Uterus (tissue), 4 donors: ENCODE measurements at places on chromosomes 6 and 20. TPM values are rescaled to one million over a fixed set of nuclear protein-coding genes. Genes with fewer than 3 reads are reported as not detected.
A peak's percentile ranks its signal among the peaks of the same experiment; 100 is the strongest.

DNA sequence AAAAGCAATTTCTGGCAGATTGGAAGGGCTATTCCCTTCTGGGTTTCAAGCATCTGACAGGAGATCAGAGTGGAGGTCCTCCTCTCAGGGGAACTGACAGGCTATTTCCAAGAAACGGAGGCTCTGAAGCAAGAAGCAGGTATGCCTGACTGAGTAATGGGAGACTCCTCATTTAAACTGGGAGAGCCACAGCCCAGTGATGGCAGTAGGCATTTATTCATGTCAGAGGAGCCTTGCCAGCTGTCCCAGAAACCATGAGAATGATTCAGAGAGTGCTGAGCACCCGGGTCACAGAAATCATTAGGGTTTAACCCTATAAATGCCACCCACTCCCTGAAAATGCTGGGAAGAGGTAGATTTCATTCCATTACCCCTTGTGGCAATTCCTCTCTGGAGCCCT is 247.5 kb upstream of the RNF217 start:
- no peaks in the 10 kb centered on the region for H3K4me1 ChIP-seq
- H3K27me3 ChIP-seq = no peaks in the 10 kb centered on the region
- H3K4me3 ChIP-seq = no peak overlapping the region
- no peak overlapping the region for H3K27ac ChIP-seq
- DNase-seq = no peak

DNA sequence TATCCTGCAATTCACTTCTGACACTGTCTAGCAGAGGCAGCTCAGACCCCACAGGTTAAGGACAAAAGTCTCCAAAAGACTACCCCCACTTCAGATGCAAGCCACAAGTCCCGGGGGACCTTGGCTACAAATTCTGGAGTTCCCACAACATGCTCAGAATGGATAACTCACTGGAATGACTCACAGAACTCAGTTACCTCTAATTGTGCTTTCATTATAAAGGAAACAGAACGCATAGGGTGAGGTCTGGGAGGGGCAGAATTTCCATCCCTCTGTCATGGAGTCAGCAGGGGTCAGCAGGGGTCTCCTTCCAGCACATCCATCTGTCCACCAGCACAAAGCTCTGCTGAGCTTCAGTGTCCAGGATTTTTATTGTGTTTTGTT is 184.2 kb downstream of the CDH4 start:
- H3K27ac ChIP-seq = no peak overlapping the region
- H3K4me1 ChIP-seq = no peaks in the 10 kb centered on the region
- no peak for DNase-seq

The KIAA0408 gene
- total RNA-seq = 2.3 TPM

The MED23 gene
- total RNA-seq = 34.5 TPM

GRCh38 chr6:21831521-21832291 is 238.2 kb downstream of the SOX4 start:
- H3K27ac ChIP-seq = peak overlapping the region; percentile 72
- H3K4me3 ChIP-seq = peak overlapping the region; percentile 7
- H3K36me3 ChIP-seq = no peaks in the 10 kb centered on the region
- H3K27me3 ChIP-seq = no peaks in the 10 kb centered on the region
- H3K4me1 ChIP-seq = no peaks in the 10 kb centered on the region
- peak; percentile 34 for DNase-seq

DNA sequence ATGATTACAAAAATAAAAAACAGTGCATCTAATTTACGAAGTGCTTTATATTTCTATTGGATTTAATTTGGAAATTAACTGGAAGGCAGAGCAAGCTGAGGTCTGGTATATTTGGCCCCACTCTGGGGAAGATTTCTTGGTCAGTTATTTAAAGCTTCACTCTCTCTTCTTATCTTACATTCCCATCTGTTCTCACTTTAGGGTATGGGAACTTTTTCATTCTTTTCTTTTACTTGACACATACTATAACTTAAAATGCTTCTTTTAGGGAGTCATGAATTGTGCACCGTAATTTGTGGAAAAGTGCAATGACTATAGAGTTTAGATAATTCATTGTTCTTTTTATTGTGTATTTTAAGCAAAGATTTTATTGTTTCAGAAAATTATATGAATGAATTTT is 170.4 kb downstream of the BCKDHB start:
- H3K36me3 ChIP-seq = no peaks in the 10 kb centered on the region
- no peak for DNase-seq
- H3K4me3 ChIP-seq = no peak overlapping the region
- H3K27me3 ChIP-seq = no peaks in the 10 kb centered on the region
- no peak overlapping the region for H3K27ac ChIP-seq
- H3K4me1 ChIP-seq = no peaks in the 10 kb centered on the region

GRCh38 chr20:18172379-18172778 is 34.7 kb downstream of the KAT14 start:
- no peak for DNase-seq
- H3K27me3 ChIP-seq = no peaks in the 10 kb centered on the region
- no peaks in the 10 kb centered on the region for H3K36me3 ChIP-seq

GRCh38 chr20:44028868-44029847 is 114.5 kb downstream of the TOX2 start:
- H3K27ac ChIP-seq = no peak overlapping the region
- H3K4me1 ChIP-seq = no peaks in the 10 kb centered on the region
- no peaks in the 10 kb centered on the region for H3K27me3 ChIP-seq
- no peak overlapping the region for H3K4me3 ChIP-seq
- no peaks in the 10 kb centered on the region for H3K36me3 ChIP-seq
- DNase-seq = no peak

DNA sequence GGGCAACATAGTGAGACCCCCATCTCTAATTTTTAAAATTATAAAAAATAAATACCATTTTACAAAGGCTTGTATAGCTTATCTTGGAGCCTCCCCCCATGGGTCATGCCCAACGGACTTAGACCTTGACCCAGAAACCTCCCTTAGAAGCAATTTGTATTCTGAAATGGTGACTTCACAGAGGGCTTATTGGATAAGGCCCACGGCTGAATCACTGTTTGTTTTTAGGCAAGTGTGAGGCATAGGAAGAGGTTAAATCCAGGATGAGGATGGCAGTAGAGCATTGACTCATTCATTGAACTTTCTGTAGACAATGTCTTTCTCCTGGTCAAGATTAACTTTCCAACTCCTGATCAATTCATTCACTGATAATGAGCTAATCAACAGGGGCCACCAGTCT is 6.2 kb upstream of the SNAI1 start:
- no peak overlapping the region for H3K4me3 ChIP-seq
- no peak for DNase-seq
- no peak overlapping the region for H3K27ac ChIP-seq
- no peaks in the 10 kb centered on the region for H3K4me1 ChIP-seq
- no peaks in the 10 kb centered on the region for H3K27me3 ChIP-seq

GRCh38 chr6:147176795-147177194 is 27.4 kb upstream of the STXBP5 start:
- H3K27ac ChIP-seq = no peak overlapping the region
- H3K27me3 ChIP-seq = no peaks in the 10 kb centered on the region
- H3K36me3 ChIP-seq = no peaks in the 10 kb centered on the region
- no peak overlapping the region for H3K4me3 ChIP-seq
- DNase-seq = no peak

GRCh38 chr6:3561725-3562124 is 104.9 kb upstream of the SLC22A23 start:
- H3K27ac ChIP-seq = no peak overlapping the region
- no peaks in the 10 kb centered on the region for H3K4me1 ChIP-seq
- no peak overlapping the region for H3K4me3 ChIP-seq
- DNase-seq = no peak
- no peaks in the 10 kb centered on the region for H3K36me3 ChIP-seq

DNA sequence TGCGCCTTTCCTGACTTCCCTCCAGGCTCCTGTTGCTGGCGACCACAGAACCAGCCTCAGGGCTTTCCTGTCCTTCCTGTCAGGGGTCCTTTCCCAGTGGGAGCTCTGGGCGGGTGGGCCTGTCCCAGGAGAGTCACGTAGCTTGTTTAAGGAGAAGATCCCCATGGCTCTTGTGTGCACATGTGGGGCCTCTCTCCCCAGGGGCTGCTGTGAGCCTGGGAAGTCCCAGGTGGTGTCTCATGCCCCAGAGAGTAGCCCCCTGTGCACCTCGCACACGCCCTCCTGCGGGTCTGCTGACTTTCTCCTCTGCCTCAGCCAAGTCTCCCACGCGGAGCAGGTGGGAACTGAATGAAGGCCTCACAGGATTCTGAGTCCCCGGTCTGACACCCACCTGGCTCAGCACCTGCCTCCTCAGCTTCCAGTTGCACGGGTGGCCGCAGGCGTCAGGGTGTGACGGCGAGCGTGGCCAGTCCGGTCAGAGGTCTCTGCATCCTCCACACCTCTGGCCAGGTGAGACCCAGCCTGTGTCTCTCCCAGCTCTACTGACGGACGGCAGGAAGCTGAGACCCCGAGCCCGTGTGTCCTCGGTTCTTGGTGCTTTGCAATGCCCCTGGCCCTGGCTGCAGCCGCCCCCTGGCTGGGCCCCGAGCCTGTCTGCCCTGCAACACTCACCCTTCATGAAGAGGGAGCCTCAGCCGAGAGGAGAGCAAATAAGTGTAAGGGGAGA is 5.6 kb upstream of the NKAIN4 start:
- H3K4me1 ChIP-seq = no peaks in the 10 kb centered on the region
- no peak overlapping the region for H3K4me3 ChIP-seq
- DNase-seq = no peak
- H3K27ac ChIP-seq = no peak overlapping the region
- no peaks in the 10 kb centered on the region for H3K36me3 ChIP-seq
- peaks cover 11% of the 10 kb centered on the region for H3K27me3 ChIP-seq

- no peak overlapping the region for H3K4me3 ChIP-seq
- no peak for DNase-seq
- no peaks in the 10 kb centered on the region for H3K36me3 ChIP-seq
- H3K27ac ChIP-seq = no peak overlapping the region
Observed at GRCh38 chr6:42778122-42778521, 3.7 kb upstream of the BICRAL start.

DNA sequence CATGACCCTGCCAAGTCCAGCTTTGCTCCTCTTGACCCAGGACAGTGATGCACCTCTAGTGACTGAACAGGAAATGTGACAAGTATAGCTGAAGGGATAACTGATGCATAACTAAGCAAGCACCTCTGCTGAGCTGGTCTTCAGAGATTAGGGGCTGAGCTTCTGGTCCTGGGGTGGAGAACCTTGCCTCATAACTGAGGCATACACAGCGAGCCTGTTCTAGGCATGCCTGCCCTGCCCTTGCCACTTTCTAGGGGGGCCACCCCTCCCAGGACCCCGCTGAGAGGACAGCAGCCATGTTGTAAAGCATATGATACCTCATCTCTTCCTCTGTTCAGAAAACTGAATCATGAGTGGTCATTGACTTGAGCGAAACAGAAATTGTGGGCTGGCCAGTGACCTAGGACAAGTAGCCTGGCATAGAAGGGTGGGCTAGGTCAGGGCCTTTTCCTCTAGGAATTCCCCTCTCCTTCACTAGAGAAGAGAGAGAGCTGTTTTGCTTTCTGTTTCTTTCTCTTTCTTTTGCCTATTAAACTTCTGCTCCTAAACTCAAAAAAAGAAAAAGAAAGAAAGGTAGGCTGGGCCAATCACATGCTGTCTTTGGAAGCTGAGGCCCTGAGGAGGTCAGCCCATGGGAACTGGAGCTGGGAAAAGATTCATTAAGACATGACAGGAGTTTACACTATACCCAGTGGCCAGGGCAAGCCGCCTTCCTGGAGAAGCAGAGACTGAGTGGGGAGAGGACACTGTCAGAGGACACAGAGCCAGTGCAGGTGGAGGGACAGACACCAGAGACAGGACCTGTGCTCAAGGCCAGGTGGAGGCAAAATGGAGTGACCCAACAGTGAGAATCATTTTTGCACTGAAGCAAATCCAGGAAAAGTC is 23.1 kb downstream of the ALDH5A1 start:
- H3K36me3 ChIP-seq = no peaks in the 10 kb centered on the region
- no peak for DNase-seq
- H3K27ac ChIP-seq = no peak overlapping the region
- no peaks in the 10 kb centered on the region for H3K27me3 ChIP-seq
- H3K4me1 ChIP-seq = no peaks in the 10 kb centered on the region

The MYCT1 gene
- 25.8 TPM for total RNA-seq

- H3K27ac ChIP-seq = no peak within 1 kb of the TSS
- H3K36me3 ChIP-seq = no peaks in the 10 kb centered on the region
- H3K4me3 ChIP-seq = peak within 1 kb of the TSS; percentile 37
- no peaks in the 10 kb centered on the region for H3K27me3 ChIP-seq
- no peaks in the 10 kb centered on the region for H3K4me1 ChIP-seq
Observed at GRCh38 chr20:58850693-58851174, at the start of gene GNAS-AS1. Gene GNAS-AS1, minus strand, starts transcription at chr20:58850902.

- no peaks in the 10 kb centered on the region for H3K27me3 ChIP-seq
- no peak overlapping the region for H3K4me3 ChIP-seq
- H3K4me1 ChIP-seq = no peaks in the 10 kb centered on the region
Observed at GRCh38 chr6:24920136-24920535, 15.6 kb downstream of the RIPOR2 start.

DNA sequence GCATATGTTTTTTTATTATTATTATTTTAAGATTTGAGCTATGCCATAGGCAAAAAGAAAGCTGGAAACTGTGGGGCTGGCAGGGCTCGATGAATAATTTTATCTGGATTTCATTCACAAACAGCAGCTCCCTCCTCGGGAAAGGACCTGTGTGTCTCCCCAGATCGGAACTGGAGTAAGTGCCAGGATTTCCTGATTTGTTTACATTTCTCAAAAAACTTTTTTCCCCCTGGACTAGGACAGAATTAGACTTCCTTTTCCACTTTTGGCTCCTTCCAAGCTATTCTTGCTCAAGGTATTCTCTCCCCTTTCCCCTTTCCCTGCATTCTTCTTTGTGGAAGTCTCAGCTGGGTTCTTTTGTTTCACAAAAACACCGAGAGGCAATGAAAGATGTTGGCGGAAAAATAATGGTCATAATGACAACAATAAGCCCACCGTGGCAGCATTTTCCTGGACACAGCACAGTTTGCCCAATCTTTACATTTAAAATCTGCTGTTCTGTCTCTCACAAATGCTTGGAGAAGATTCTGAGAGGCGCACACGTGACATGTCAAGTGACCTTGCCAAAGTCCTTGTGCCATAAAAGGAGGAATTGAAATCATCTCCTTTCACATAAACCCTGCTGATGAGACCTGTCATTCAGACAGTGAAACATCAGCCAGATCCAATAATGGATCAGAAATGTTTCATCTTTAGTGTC is 85.8 kb upstream of the PREP start:
- no peaks in the 10 kb centered on the region for H3K4me1 ChIP-seq
- DNase-seq = no peak
- no peaks in the 10 kb centered on the region for H3K36me3 ChIP-seq
- H3K27ac ChIP-seq = peak overlapping the region; percentile 11
- no peak overlapping the region for H3K4me3 ChIP-seq
- no peaks in the 10 kb centered on the region for H3K27me3 ChIP-seq

- H3K27me3 ChIP-seq = no peaks in the 10 kb centered on the region
- no peak for DNase-seq
- H3K4me1 ChIP-seq = peaks cover 6% of the 10 kb centered on the region
- H3K27ac ChIP-seq = no peak overlapping the region
Observed at GRCh38 chr6:35477551-35478179, 9.5 kb downstream of the RPL10A start.

The PPP1R16B gene
- total RNA-seq = 12.9 TPM

The SAMD10 gene
- 7.6 TPM for total RNA-seq

- no peak overlapping the region for H3K27ac ChIP-seq
- no peak overlapping the region for H3K4me3 ChIP-seq
- no peaks in the 10 kb centered on the region for H3K36me3 ChIP-seq
- no peaks in the 10 kb centered on the region for H3K4me1 ChIP-seq
- no peaks in the 10 kb centered on the region for H3K27me3 ChIP-seq
Observed at GRCh38 chr6:99563056-99563723, 5.3 kb downstream of the CCNC start.
